GM06990 (cell line): ENCODE measurements at places on chromosomes 1 and 21.

- no peak for DNase-seq
Observed at GRCh38 chr1:45221716-45222115, 15.3 kb upstream of the ZSWIM5 start.

DNA sequence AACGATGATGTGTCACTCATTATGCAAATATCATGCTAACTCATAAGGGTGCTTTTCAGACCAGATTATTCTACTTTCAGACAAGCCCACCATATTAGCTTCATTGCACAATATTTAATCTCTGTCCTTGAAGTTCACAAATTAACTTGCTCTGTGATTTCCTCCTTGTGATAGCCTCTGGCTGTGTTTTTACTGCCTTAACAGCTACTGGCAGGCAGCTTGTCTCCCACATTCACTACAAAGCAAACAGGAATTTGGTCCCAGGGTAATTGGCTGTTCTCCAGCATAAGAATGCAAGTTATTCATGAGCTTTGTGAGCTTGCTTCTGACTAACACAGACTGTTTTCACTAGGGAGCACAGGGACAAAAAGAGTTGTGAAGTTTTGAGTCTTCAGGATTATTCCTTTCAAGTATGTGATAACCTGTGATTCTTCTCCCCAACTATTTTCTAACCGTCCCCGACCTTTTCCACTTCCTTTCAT is 87.9 kb upstream of the HMCN1 start:
- no peak for DNase-seq

- no peak for DNase-seq
Observed at GRCh38 chr1:25694167-25695007, 77.8 kb downstream of the MAN1C1 start.

DNA sequence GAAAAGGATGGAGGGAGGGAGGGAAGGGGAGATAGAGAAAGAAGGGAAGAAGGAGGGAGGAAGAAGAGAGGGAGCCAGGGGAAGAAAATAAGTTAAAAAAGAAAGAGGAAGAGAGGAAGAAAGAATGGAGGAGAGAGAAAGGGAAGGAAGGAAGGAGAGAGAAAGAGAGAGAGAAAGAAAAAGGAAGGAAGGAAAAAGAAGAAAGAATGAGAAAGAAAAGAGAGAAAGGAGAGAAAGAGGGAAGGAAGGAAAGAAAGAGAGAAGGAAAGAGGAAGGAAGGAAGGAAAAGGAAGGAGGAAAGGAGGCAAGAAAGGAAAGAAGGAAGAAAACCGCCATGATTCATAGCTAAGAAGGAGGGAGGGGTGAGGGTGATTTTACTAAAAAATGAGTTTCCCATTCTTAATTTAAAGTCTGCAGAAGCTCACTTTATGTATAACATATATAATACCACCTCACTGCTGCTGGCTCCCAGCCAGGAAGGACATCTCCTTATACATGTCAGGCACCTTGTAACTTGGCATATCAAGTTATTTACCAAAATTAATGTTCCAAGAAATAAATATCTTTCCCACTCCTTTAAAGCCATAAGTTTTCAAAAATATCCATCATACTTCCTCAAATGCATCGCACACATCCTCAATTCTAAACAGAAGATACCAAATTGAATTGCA is 46.0 kb upstream of the OLIG2 start:
- no peak for DNase-seq

DNA sequence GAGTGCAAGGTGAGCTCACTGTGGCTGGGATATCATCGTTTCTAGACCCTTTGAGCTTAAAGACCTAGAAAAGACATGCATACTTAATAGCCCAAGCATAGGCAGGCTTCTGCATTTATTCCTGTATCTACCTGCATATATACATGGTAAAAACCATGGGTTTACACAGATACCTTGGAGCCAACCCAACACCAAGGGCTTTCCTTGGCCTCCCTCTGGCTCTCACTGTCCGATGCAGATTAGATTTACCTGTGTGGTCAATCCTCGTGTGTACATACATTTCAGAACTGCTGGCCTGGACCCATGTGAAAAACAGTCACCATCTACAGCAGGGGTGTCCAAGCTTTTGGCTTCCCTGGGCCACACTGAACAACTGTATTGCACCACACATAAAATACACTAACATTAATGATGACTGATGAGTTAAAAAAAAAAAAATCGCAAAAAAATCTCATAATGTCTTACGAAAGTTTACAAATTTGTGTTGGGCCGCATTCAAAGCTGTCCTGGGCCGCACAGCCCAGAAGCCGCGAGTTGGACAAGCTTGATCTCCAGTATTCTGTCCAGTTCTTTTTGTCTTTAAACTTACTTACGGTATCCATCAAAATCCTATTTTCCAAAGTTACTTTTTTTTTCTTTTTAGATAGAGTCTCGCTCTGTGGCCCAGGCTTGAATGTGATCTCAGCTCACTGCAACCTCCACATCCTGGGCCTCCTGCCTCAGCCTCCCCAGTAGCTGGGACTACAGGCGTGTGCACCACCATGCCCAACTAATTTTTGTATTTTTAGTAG is 43.5 kb downstream of the WDR4 start:
- no peak for DNase-seq

DNA sequence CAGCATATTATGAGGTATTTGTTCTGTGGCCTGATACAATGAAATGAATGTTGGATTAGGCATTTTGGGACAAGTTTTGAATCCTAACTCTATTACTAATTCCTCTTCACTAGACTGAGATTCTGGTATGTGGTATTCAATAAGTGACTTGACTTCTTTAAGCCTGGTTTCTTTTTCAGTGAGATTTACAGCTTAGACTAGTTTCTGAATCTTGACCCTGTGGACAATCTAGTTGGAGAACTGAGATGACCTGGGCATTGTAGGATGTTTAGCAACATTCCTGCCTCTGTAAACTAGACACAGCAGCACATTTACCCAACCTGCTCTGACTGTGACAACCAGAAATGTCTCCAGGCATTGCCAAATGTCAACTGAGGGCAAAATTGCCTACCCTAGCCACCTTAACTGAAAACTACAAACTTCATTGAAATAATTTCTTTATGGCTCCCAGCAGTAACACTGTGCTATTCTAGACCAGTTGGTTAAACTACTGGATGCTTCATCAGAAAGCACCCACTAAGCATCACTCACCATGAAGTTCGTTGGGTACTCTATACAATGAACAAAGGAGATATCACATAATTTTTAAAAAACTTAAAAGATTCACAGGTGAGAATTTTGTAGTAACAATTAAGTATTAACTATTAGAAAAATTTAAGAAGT is 16.8 kb downstream of the PTPRC start:
- no peak for DNase-seq

GRCh38 chr1:78483903-78484302 is 6.9 kb upstream of the PTGFR start:
- DNase-seq, result no peak

- DNase-seq, result no peak
Observed at GRCh38 chr1:109721042-109721441, 9.0 kb downstream of the GSTM5 start.

GRCh38 chr1:25944986-25945385 is 38.8 kb upstream of the STMN1 start:
- no peak for DNase-seq
